Kidney capillary endothelial cell (primary cell): ENCODE measurements at places on chromosomes 1 and 21.

GRCh38 chr1:28021064-28021463, 61.3 kb downstream of the XKR8 start:
- DNase-seq = no peak

DNA sequence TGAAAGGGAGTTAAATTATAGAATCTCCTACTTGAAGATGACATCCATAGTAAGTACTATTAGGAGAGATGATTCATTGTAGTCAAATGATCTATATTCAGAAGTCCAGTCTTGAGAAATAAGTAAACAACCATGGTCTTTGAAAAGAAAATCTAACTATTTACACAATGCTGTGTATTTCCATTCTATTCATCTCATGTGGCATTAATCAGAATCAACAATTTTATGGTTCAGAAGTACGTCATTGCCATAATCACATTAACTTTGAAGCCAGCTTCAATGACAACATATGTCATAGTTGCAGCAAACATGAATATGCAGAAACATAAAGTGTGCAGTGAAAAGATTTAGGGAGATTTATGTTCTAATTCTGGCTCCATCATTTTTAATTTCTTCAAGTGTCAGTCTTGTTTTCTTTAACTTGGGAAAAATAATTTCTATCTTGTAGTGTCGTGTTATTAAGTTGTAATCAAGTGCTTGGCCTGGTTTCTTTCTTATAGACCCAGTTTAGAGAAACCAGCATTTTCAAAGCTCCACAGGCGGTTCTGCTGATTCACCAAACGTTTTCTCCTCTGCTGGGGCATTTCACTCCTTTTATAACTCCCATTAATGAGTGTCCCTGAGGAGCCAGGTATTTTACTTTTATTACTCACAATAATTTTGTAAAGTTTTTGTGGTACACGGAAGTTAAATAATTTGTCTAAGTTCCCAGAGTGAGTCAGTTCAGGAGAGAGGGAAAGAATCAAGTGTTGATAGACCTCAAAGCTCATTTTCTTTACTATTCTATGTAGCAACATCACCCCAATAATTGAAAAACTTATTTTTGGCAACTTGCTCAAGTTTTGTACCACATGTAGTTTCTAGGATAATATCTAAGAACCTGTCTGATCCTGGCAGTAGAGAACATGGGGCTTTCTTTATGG, 35.9 kb upstream of the PTGS2 start:
- no peak for DNase-seq

DNA sequence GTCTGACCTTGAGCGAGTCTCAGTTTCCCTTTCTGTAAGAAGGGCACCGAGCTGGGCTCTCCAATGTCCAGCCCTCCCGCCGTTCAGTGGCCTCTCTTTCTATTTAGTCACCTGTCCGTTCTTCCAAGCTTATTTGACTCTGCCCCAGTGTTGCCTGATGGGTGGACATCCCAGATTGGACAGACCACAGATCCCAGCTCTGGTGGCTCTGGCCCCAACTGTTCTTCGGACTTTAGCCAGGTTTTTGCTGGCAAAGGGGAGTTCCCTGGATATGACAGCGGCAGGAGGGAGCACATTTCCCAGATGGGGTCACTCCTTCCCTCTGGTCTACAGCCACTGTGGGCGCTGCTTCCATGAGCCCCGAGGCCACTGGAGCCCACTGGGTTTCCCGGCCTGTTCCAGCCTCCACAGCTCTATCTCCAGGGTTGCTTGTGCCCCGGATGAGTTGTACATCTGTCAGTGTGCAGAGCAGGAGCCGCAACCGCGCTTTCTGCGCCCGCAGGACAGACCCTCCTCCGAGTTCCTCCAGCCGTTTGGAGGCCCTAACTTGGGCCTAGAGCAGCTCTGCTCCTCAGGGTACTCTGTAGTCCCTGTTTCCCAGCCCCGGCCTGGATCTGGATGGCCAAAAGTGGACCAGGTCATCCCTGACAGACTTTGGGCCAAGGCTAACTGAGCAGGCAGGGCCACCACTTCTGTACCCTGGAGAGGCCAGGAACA, 3.8 kb downstream of the DMBX1 start:
- DNase-seq = no peak

DNA sequence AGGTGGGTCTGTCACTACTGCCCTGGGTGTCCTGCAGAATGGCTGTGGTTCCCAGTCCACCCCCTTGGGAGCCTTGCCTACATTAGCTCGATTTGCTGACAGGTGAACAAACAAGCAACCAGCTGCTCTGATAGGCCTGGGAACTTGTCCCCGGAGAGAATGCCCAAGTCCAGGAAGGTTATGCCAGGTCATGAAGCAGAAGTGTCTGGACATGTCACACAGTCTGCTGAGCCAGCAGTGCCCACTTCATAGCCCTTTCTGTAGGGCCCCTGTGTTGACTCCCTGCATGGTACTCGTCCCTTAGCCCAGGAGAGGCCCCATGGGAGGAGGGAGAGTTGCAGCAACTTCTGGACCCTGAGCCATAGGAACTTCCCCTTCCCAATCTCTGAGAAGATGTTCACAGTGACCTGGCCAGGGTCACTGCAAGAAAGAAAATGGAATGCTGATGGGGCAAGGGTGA, 31.0 kb downstream of the UCK2 start:
- DNase-seq = no peak

DNA sequence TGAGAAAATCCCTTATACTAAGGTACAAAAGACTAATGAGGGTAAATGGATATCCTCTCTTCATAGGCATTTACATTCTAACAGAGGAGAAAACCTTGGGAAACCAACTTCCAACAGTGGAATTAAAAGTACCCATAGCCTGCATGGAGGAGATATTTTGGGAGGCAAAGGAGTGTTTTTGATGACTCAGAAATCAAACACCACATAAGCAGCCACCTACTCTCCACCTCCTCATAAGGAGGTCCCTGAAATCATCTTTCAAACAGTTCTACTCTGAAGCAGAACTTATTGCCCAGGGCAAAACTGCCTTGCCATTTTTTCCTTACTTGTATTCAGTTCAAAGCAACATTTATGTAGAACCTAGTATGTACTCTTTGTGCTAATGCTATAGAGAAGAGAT, 211.3 kb downstream of the KCNH1 start:
- no peak for DNase-seq

GRCh38 chr1:180185971-180186645, 31.4 kb downstream of the QSOX1 start:
- no peak for DNase-seq

GRCh38 chr1:206722751-206723461, 38.2 kb downstream of the MAPKAPK2 start:
- DNase-seq = no peak

GRCh38 chr1:160353223-160353622, 10.0 kb downstream of the NCSTN start:
- no peak for DNase-seq

- DNase-seq = no peak
Measured at GRCh38 chr1:2982615-2983318, 38.5 kb upstream of the ACTRT2 start.

GRCh38 chr1:33348676-33349080, 27.8 kb upstream of the A3GALT2 start:
- DNase-seq = no peak

GRCh38 chr1:237976331-237976730, 85.6 kb upstream of the ZP4 start:
- DNase-seq = no peak

GRCh38 chr1:154735804-154736168, 127.8 kb upstream of the ADAR start:
- DNase-seq = no peak

DNA sequence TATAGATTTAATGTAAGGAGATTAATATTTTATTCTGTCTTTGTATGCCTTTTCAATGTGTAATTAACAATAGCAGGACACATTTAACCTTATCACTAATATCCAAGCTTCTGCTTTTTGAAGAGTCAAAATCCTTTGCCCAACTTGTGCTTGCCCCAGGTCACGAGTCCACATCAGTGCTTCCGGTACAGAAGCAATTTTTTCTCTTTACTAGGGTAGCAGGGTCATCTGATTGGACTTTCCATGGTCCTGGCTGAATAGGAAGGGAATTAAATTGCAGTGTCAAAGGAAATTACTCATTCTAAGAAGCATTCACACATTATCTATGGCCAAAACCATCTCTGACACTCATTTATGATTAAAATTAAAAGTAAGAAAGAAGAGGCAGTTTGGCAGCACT, 460.5 kb upstream of the ADGRL2 start:
- DNase-seq = peak; percentile 14

DNA sequence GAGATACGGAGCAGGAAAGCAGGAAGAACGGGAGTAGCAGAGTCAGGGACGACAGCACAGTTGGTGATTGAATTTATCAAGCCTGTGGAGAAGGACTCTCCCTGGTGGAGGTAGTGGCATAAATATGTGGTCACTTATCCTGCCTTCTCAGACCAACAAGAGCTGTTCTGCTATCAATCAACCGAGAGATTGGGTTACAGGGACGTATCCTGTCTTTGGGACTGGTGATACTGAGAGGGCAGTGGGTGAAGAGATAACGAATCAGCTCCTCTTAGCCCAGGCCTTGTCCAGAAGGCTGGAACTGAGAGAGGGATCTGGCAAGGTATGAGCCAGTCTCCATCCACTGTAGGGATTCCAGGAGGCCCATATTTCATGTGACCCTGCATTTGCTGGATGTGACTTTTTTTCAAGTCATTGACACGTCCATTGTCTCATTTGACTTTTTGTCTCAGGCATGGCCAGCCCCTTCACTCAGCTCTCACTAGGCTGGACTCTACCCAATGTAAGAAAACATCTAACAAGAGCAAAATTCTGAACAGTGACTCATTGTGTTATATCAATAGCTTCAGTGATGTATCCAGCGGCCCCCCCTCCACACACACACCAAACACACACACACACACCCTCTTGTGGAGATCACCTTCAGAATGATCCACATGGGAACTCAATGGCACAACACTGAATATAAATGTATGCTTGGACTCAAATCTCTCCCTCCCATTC, 11.3 kb downstream of the C1orf116 start:
- DNase-seq = no peak

DNA sequence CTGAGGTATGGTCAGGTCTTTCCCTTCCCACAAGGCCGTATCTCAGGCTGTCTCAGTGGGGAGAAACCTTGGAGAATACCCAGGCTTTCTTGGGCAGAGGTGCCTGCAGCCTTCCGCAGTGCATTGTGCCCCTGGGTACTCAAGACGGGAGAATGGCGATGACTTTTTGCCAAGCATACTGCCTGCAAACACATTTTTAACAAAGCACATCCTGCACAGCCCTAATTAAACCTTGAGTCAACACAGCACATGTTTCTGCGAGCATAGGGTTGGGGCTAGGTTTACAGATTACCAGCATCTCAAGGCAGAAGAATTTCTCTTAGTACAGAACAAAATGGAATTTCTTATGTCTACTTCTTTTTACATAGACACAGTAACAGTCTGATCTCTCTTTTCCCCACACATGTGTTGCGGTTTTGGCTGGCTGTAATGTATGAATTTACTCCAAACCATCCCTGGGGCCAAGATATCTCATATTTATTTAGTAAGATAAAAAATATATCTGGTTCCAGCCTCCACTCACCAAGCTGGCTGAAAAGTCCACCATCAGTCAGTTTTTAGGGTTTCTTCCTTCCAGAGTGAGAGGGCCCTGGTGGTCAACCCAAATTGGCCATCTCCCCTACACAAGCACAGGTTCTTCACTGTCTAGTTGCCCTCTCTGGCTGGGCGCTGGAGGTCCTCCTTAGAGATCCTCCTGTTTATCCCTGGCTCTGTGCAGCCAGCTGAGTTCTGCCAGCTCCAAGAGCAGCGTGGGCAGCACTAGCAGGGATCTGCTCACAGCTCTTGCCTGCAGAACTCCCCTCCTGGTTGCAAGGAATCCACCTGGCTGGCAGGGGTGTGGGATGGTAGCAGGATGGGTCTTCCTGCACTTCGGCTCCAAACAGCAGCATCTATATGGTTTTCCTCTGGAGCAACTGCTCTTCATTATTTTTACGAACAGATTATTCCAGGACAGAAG, 2.6 kb downstream of the FAAH start:
- DNase-seq = no peak

DNA sequence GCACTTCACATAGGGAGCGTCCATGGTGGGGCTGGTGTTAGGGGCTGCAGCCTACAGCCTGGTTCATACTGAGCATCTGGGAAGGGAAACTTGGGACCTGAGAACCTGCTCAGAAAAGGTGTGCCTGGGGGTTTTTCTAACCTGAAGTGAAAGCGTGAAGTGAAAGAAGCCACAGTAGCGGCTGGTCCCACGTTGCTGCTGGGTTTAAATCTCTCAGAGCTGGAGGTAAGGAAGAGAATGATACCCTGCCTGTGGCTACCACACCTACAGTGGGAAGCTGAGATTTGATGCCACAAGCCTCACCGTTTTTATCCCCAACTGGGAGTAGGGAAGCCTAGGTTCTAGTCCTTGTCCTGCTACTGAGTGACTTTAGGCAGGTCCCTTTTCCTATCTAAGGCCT, 21.0 kb upstream of the FUCA1 start:
- no peak for DNase-seq

GRCh38 chr1:11880911-11881748, 22.4 kb upstream of the NPPB start:
- DNase-seq = no peak

DNA sequence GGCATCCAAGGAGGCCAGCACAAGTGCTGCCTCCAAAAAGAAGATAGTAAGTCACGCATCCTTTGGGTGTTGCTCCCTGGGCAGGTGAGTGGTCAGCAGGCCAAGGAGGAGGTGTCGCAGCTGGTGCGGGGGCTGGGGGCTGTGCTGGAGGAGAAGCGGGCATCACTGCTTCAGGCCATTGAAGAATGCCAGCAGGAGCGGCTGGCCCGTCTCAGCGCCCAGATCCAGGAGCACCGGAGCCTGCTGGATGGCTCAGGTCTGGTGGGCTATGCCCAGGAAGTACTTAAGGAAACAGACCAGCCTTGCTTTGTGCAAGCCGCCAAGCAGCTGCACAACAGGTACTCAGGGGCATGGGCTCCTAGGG, 4.3 kb downstream of the TRIM46 start:
- no peak for DNase-seq
